ENCODE measurements at places on chromosomes 7 and 10.
A peak's percentile ranks its signal among the peaks of the same experiment; 100 is the strongest.

DNA sequence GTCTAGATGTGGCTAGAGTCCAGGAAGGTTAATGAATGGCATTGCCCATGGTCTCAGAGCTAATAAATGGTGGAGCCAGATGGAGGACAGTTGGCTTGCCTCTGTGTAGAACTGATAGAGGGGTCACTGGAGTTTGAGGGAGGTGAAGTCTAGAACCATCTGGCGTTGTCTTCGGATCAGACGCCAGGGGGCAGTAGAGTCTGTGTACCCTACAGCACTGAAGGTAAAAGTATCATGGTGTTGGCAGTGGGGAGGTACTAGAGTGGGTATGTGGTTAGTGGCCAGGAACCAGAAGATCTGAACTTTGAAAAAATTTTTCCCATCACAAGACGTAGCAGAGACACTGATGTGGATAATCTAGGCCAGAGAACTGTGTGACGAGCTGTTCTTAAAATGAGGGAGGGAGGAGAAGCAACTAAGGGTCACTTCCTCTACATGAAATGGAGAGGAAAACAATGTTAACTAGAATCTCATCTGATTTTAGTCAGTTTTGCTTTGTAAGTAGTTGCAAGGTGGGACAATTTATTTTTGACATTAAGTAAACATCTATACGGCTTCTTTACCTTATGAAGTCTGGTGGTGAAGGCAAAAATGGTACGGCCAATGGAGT, 227.9 kb upstream of the PRSS58 start:
- DNase-seq, result no peak

DNA sequence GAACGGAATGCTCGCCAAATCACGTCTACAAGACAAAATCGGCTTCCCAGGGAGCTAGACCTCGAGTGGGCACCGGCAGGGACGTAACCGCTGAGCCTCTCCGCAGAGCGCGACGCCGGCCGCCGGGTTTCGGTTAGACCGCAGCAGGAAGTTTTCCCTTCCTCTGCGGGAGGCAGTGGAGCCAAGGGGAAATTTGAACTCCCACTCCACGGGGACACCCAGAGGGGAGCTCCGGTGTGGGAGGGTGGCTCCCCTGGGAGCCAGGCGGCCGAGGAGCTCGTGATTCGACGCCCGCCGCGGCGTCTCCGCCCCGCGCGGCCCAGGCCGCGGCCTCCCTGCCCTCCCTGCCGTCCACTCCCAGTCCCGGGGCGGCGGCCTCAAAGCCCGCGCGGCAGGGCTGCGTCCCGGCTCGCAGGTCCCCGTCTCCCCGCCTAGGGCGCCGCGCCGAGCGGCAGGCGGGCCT, 426 bp downstream of the SYPL1 start:
- DNase-seq, result peak; percentile 63

DNA sequence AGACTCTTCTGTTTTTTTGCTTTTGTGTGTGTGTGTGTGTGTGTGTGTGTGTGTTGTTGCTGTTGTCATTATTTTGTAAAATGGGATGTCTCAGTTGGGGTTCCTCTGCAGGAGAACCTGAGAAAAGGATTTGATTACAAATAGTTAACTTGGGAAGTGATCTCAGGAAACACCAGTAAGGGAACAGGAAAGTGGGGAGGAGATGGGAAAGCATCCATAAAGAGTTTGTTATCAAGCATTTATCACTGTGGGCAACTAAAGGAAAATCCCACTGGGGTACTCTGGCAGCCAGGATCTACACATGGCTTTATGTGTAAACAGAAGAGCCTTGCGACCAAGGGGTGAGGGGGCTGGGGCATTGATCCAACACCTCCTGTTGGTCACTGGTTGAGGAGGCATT, 485.4 kb downstream of the KCNMA1 start:
- no peak for DNase-seq

- DNase-seq, result no peak
Observed at GRCh38 chr7:41910940-41911600, 208.2 kb upstream of the INHBA start.

DNA sequence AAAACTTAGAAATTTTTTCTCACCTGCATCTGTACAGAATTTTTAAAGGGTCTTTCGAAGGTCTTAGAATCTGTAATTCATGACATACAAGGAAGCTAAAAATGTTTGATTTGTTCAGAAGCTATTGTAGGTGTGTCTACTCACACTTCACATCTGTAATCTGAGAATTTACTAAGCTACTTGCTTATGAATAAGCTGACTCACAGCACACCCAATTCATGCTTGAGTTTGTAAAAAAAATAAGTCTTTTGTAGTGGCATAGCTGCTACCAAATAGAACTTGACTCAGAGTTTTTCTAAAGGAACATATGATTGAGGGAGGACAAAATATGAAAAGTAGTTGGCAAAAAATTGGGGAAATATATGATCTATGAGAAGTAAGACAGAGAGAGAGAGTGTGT, 12.7 kb upstream of the AGR2 start:
- no peak for DNase-seq

DNA sequence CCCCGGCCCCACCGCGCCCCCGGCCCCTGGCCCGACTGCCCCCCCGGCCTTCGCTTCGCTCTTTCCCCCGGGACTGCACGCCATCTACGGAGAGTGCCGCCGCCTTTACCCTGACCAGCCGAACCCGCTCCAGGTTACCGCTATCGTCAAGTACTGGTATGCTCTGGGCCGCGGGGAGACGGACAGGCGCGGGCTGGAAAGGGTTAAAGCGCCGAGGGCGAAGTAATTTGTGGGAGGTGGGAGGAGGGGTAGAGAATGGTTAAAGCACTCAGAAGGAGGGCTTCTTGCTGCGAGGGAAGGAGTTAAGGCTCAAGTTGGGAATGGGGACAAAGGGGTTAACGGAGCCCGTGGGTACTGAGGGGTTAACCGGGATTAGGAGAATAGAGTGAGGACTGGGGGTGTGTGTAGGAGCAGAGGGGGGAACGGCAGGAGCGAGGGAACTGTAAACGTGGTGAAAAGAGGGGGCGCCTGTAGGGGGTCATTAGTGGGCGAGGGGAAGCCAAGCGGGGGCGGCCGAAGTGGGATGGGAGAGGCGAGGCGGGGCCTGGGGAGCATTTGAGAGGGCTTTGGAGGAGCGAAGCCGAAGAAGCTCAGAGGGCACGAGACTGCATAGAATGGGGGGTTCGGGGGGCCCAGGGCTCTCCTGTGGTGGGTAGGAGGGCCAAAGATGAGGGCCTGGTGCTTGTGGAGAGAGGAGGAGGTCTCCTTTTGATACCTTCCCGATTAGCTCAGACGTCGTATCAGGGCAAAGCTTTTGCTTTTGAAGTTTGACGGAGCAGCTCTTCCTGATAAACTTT, 605 bp downstream of the SUFU start:
- DNase-seq, result no peak

GRCh38 chr10:102119417-102120141, 589 bp downstream of the LDB1 start:
- peak; percentile 89 for DNase-seq

All from GM20000 (cell line).